ENCODE measurements at places on chromosomes 2 and 18. TPM values are rescaled to one million over a fixed set of nuclear protein-coding genes. Genes with fewer than 3 reads are reported as not detected.

Gene IMPACT
- 28.2 TPM for total RNA-seq

Gene MYO3B
- total RNA-seq = 0.32 TPM

Gene CACNB4
- total RNA-seq = 14.3 TPM

Gene C2orf78
- not detected for total RNA-seq

Gene DOK6
- total RNA-seq = 5.7 TPM

Gene RSAD2
- total RNA-seq = 8.9 TPM

Gene AKAIN1
- not detected for total RNA-seq

DNA sequence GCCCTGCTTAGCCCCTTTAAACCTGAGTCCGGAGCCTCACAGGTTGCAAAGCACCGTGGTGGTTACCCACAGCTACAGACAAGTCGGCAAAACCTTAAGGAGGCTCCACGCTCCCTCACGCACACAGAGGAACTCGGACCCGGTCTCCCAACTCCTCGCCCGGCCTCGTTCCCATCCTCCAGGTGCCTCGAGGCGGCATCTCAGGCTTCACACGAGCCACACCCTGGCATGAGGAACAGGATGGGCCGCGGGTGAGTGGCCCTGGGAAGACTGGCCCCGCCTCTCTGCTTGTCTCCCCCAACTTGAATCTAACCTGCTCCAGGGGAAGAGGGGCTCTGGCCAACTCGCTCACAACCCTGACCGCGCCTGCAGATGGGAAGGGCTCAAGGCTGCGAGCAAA is 97.4 kb downstream of the EIPR1 start:
- no peak overlapping the region for H3K27ac ChIP-seq
- no peaks in the 10 kb centered on the region for H3K27me3 ChIP-seq
- H3K4me1 ChIP-seq = no peaks in the 10 kb centered on the region
- peaks cover 2% of the 10 kb centered on the region for H3K36me3 ChIP-seq

GRCh38 chr18:63216516-63217311 is 102.9 kb downstream of the BCL2 start:
- DNase-seq = no peak
- H3K4me1 ChIP-seq = peaks cover 3% of the 10 kb centered on the region
- no peaks in the 10 kb centered on the region for H3K36me3 ChIP-seq

- no peak overlapping the region for H3K27ac ChIP-seq
- no peak overlapping the region for H3K4me3 ChIP-seq
- H3K4me1 ChIP-seq = no peaks in the 10 kb centered on the region
These were observed 72.7 kb upstream of the UBE2E3 start for GRCh38 chr2:180907731-180908130.

- no peak for DNase-seq
- no peaks in the 10 kb centered on the region for H3K36me3 ChIP-seq
- H3K27ac ChIP-seq = no peak overlapping the region
These were observed 101.9 kb downstream of the NOL4 start for GRCh38 chr18:34122724-34123334.

- no peaks in the 10 kb centered on the region for H3K36me3 ChIP-seq
- H3K27me3 ChIP-seq = no peaks in the 10 kb centered on the region
- no peak overlapping the region for H3K4me3 ChIP-seq
- no peak for DNase-seq
These were observed 82.8 kb downstream of the LOXHD1 start for GRCh38 chr18:46574000-46574742.

- DNase-seq = no peak
- no peak overlapping the region for H3K27ac ChIP-seq
- no peak overlapping the region for H3K4me3 ChIP-seq
- no peaks in the 10 kb centered on the region for H3K36me3 ChIP-seq
- H3K27me3 ChIP-seq = no peaks in the 10 kb centered on the region
These were observed 451.1 kb upstream of the TRIB2 start for GRCh38 chr2:12265646-12266045.

DNA sequence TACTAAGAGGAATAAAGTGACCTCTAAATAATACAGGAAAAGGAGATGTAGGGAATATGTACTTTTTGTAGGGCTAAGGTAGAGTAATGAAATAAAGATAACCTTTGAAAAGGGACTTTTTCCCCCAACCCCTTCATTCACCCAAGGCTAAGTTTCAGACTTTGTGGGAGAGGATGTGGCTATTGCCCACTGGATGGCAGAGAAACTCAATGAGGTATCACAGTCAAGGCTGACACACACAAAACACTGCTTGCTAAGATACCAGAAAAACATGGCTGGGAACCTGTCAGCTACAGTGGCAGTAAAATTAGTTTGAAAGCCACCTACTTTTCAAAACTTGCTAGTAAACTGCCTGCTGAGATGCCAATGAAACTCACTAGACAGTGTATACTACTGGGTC is 158.8 kb upstream of the WDSUB1 start:
- peaks cover 5% of the 10 kb centered on the region for H3K36me3 ChIP-seq
- DNase-seq = no peak
- peaks cover 2% of the 10 kb centered on the region for H3K4me1 ChIP-seq
- no peaks in the 10 kb centered on the region for H3K27me3 ChIP-seq
- H3K4me3 ChIP-seq = no peak overlapping the region
- H3K27ac ChIP-seq = no peak overlapping the region

DNA sequence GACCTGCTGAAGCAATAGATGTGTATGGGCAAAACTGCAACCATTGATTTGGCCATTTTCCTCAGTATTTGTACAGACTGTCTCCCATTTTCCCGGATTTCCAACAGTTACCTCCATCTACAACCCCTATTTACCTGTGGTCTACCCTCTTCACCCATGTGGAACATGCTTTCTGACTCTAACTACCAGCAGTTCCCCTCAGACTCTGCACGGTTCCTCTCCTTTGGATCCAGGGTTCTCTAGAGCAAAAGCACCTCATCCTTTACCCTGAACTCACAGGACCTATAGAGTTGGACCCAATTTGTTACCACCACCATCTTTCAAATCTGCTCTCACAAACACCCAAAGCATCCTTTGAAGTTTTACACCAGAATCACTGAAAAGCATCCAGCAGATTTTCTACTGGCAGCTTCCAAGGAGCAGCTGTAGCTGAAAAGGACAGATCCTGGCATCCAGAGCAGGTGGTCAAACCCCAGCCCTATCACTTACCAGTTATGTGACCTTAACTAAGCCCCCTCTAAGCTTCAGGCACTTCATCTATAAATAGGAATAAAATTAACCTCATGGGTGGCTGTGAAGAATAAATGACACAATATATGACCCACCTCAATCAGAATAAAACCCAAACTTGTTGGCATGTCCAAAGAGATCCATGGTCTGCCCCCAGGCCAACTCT is 15.3 kb downstream of the CYTIP start:
- H3K27ac ChIP-seq = no peak overlapping the region
- H3K36me3 ChIP-seq = no peaks in the 10 kb centered on the region
- no peaks in the 10 kb centered on the region for H3K27me3 ChIP-seq
- no peaks in the 10 kb centered on the region for H3K4me1 ChIP-seq
- DNase-seq = no peak
- H3K4me3 ChIP-seq = no peak overlapping the region

DNA sequence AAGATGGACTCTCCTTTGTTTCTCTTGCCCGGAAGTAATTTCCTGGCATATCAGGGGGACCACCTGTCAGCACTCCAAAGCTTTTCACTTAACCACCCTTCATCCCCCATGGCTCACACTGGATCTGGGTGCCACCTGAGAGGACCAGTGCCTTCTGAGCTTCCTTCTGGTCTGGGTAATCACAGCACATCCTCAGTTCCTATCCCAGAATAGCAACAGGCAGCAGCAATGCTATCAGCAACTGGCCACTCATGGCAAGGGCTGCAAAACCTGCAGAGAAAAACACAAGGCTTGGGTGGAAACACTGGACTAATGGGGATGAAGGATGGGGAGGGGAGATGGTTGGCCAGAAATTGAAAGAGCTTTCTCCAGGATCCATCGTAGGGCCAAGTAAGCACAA is 59.9 kb upstream of the STPG4 start:
- no peaks in the 10 kb centered on the region for H3K27me3 ChIP-seq
- H3K4me3 ChIP-seq = no peak overlapping the region
- DNase-seq = no peak

DNA sequence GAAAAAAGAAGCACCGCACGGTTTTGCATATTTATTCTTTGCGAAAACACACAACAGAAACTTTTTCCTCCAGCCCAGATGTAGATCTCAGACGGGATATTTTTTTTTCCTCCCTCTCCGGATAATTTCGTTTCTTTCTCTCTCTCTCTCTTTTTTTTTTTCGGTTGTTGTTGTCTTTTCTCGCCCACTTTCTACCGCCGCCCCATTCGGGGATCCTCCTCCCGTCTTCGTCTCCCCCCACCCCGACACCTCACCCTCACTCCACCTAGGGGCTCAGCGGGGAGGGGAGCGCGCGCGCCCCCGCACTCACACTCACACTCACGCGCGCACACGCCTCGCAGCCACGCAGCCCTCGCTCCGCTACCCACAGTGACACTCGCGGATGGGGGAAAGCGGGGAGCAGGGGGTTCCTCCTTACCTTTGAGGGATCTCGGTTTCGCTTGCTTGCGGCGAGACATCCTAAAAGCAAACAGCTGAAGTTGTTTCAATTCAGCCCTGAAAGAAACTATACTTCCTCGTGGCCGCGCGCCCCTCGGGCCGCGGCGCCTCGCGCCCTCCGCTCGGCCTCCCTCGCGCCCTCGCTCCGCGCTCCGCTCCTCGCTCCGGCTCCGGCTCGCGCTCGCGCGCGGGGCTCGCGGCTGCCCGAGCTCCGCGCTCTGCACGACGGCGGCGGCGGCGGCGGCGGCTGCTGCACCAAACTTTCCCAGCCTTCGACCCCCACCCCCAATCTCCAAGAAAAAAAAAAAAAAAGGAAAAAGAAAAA is 1.3 kb downstream of the ZNF521 start:
- H3K36me3 ChIP-seq = no peaks in the 10 kb centered on the region
- H3K4me1 ChIP-seq = no peaks in the 10 kb centered on the region
- no peak overlapping the region for H3K27ac ChIP-seq

DNA sequence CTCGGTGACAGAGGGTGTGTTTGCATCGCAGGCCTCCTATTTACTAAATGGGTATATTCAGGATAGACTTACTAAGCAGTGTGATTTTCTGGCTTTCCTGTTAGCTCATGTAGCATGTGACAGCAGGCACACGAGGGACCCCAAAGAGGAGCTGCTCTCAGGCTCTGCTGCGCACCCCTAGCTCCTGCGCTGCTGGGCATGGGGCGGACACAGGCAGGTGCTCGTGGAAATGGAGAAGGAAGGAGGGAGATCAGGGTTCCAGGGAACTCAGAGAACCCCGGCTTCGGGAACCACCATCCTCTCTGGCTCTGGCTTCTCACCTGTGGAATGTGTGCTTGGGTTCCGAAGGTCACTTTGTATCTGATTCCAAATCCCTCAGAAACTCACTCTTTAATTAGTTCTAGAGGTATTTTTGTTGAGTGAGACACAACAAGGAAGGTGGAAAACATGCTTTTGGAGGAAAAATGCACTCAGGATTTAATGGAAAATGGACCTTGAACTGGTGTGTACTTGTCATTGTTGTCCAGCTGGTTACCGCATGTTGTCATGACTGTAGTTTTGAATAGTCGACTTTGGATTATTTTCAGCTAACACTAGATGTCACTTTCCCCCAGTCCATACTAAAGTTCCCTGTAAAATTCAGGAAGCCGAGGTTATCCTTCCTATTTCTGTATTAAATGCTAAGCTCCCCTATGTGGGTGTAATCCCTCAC is 3.5 kb downstream of the SNTG2 start:
- H3K27ac ChIP-seq = no peak overlapping the region
- DNase-seq = no peak
- no peaks in the 10 kb centered on the region for H3K4me1 ChIP-seq
- no peaks in the 10 kb centered on the region for H3K27me3 ChIP-seq
- H3K4me3 ChIP-seq = no peak overlapping the region

DNA sequence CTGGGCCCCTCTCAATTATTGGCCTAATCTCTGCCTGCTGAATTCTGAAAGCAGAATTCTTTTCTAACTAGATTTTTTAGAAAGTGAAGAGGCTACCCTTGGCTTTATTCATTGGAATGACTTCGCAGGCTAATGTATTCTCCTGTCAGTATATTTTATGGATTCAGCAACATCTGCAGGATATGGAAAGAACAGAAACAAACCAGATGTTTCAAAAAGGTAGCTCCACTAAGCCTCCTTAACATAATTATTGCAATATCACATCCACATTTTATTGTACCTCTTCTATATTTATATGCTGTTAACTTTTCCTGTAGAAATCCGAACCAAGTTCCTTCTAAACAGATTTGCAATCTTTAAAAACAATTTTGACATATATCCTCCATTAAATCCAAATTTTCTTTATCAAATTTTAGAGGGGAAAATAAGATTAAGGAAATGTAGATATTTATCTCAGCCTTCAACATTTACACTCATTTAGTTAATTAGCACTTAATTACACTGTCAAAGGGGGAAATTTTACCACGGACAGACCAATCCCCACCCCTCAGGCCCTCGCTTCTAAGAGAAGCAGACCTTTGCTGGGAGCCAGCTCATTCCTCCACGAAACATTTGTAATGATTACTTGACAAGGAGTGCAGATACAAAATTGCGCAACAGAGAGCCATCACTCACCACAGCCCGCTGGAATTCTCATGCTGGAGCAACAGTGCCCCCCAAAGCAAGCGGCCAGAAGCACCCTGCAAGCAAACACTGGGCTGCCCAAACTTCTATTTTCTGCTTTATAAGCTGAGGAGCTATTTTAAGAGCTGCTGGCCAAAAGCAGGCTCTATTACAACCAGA is 253.4 kb downstream of the ETAA1 start:
- no peaks in the 10 kb centered on the region for H3K36me3 ChIP-seq
- H3K4me3 ChIP-seq = no peak overlapping the region
- H3K27ac ChIP-seq = no peak overlapping the region
- peak; percentile 88 for DNase-seq

DNA sequence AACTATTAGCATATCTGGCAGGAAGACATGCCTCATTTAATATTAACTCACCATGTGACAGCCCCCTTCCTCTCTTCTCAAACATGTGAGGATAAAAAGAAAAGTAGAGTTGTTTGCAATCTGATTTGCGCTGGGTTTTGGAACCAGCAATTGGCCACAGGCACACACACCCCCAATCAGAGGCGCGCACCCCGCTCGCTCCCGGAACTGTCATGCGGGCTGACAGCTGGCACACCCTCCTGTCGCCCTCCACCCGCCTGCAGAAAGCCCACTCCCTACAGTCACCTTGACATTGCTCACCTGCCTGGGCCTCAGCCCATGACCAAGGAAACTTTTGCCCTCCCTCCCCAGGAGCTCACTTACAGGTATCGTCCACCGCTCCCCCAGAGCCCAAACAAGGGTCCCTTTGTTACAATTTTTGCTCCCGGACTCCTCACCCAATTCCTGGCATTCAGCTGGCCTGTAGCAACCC is 1.1 kb downstream of the COBLL1 start:
- H3K4me1 ChIP-seq = peaks cover 2% of the 10 kb centered on the region
- peak overlapping the region; percentile 76 for H3K4me3 ChIP-seq
- peak; percentile 82 for DNase-seq
- peak overlapping the region; percentile 97 for H3K27ac ChIP-seq

DNA sequence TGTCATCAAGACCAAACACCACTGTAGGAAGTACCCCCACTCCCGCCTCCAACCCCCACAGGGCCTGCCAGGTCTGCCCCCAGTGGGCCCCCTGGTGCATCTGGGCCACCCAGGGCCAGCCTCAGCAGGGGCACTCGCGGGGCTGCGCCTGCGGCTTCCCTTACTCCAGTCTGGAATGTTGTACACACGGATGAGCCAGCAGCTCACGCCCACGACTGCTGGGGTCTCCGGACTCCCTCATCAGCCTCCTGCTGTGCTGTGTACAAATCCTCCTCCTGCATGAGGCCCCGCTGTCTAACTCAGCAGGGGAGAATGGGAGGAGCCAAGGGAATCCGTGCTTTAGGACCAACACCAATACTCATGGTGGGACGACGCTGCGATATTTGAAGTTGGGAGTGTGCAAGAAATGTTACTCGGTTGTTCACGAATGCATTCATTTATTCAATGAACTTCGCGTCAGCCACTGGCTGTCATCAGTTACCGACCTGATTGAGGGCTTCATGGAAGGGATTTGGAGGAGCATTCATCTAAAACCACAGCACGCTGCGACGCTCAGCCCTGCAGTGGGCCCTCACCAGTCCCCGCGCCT is 654 bp upstream of the ASB1 start:
- peak overlapping the region; percentile 68 for H3K4me3 ChIP-seq
- H3K27me3 ChIP-seq = no peaks in the 10 kb centered on the region
- H3K36me3 ChIP-seq = no peaks in the 10 kb centered on the region
- peak; percentile 75 for DNase-seq

Data from aorta (tissue), 5 donors.